Activated CD4-positive, alpha-beta T cell treated with anti-CD3 and anti-CD28 coated beads, Interleukin-2, amount 50 U/mL, for 4 hours (primary cell): ENCODE measurements at places on chromosomes 4 and X.

GRCh38 chr4:86717651-86718050 lies 123.5 kb downstream of the PTPN13 start:
- DNase-seq = no peak

DNA sequence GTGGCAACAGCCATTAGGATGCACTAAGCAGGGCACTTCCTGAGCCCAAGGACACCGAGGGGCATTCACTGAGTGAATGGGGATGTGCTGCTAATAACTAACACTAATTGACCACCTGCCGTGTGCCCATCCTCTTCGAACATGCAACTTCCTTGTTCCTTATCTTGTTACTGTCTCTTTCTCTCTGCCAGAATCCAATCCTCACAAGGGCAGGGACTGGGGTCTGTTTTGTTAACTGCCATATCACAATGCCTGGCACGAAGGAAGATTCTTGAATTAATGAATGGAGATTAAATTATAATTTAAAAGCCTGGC lies 1.3 kb downstream of the ERAS start:
- no peak for DNase-seq

DNA sequence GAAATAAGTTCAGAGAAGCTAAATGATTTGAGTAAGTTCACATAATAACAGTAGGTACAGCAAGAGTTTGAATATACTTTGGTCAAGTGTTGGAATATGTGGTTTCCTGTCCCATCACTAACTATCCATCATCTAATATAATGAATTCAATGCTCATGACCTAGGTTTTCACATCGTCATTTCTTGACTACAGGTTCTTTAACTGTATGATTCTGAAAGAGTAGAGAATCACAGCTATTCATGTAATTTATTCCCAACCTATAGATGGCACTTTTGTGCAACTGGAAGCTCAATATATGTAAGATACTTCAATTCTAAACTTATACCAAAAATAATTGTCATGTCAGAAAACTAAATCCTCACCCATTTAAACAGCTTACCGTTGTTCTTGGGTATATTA lies 53.1 kb downstream of the TIGD2 start:
- no peak for DNase-seq

DNA sequence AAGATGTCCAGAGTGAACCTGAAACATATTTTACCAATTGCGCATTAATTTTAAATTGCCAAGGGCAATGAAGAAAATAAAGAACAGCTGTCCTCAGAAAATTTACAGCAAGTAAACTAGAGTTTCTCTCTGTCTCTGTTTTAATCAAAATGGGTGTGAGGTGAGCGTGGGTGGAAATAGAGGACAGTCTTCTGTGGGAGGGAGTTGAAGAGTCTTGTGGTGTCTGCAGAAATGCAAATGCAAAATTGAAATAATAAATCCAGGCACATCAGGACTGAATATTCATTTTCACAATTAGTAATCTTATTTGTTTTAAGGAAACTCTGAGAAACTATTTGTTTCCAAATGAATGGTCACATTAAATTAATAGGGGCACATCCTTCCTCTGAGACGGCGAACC lies 192.0 kb downstream of the ARHGAP10 start:
- no peak for DNase-seq
